Activated CD4-positive, alpha-beta memory T cell treated with anti-CD3 and anti-CD28 coated beads for 36 hours (primary cell): ENCODE measurements at places on chromosomes 6 and 20. TPM values are rescaled to one million over a fixed set of nuclear protein-coding genes. Genes with fewer than 3 reads are reported as not detected.

Gene PHACTR2
- total RNA-seq: 28.1 TPM

Gene SLC35D3
- not detected for total RNA-seq

Gene SYNDIG1
- total RNA-seq: not detected

Gene TNF
- 165 TPM for total RNA-seq
